ENCODE measurements at places on chromosomes 12 and 14.

- DNase-seq, result no peak
These were observed 239.2 kb downstream of the ADGRD1 start for GRCh38 chr12:131192951-131193350.

GRCh38 chr14:34983148-34983760 is 462 bp downstream of the SRP54 start:
- DNase-seq, result no peak

GRCh38 chr14:101738703-101739320 is 22.7 kb upstream of the PPP2R5C start:
- no peak for DNase-seq

DNA sequence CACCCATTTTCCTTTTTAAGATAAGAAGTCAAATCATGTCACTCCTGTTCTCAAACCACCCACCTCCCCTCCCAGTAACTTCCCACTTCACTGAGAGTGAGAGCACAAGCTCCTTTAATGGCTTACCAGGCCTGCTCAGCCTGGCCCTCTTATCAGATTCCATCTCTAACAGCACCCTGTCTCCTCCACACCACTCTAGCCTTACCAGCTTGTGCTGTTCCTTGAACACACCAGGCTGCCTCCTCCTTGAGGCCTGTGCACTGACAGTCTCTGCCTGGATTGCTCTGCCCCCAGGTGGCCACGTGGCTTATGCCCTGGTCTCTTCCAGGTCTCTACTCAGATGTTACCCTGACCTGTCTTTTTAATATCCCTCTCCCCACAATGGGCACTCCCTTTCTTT is 40.1 kb upstream of the EVL start:
- no peak for DNase-seq

GRCh38 chr12:46725332-46725731 is 100.5 kb downstream of the SLC38A4 start:
- no peak for DNase-seq
